ENCODE measurements at places on chromosomes 11 and 22.
A peak's percentile ranks its signal among the peaks of the same experiment; 100 is the strongest.

- DNase-seq, result no peak
Observed at GRCh38 chr11:2651054-2651617, 48.7 kb downstream of the KCNQ1OT1 start.

DNA sequence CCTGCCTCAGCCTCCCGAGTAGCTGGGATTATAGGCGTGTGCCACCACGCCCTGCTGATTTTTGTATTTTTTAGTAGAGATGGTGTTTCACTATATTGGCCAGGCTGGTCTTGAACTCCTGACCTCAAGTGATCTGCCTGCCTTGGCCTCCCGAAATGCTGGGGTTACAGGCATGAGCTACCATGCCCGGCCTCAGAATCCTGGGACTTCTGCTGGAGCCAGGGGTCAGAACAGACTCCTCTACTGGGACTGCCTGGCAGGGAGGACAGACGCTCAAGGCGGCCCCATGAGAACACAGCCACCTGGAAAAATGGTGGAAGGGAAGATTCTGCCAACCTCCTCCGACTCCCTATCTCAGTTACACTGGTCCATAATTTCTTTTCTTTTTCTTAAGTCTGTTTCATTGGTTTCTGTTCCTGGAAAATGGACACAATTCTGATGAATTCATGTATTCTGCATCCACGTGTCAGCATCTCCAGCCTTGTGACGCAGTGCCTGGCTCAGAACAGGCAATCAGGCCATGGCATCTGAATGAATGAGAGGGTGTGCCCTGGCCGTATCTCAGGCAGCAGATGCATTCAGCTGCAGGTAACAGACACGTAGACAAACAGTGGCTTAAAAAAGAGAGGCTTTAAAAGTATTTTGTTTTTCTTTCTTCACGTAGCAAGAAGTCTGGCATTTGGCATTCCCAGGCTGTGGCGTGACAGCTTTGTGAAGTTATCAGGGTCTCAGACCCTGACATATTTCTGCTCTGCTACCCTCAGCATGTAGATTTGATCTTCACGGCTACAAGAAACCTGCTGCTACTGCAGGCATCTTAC lies 4.8 kb downstream of the SMIM38 start:
- no peak for DNase-seq

- peak; percentile 82 for DNase-seq
Observed at GRCh38 chr22:36384766-36385481, 2.8 kb downstream of the MYH9 start.

DNA sequence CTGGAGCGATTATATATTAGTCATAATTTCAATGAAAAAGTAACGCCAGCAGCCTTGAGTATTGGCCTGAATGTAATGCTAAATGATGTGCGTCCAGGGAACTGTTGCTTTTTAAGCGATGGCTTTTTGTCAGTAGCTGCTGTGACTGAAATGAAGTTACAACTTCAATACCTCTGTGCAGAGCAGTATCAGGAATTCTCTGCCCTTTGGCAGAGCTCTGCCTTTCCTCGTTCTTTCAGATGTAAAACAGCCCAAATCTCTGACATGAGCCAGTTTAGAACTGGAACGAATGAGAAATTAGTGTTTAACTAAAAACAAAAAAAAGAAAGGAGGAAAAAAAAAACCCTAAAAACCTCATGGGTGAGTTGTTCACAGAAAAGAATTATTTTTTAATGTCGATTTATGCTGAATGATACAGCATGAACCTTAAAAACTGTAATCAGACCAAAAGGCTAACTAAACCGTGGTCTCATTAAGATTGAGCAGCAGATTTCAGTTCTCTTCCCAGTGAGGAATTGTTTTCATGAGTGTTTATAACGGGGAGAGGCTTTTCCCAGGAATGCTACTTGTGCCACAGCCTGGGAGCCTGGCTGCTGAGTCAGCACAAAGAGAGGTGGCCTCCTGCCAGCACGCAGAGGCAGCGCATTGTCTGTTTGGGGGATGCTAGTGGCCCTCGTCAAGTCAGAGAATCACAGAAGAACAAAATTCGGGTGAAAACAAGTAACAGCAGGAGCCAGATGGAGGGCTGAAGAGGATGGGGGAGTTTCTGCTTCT lies 146.2 kb upstream of the RASSF10 start:
- no peak for DNase-seq

GRCh38 chr11:69915151-69915500 lies 95.9 kb upstream of the FGF3 start:
- no peak for DNase-seq

GRCh38 chr11:17734986-17735817 lies 621 bp downstream of the KCNC1 start:
- DNase-seq, result peak; percentile 94

DNA sequence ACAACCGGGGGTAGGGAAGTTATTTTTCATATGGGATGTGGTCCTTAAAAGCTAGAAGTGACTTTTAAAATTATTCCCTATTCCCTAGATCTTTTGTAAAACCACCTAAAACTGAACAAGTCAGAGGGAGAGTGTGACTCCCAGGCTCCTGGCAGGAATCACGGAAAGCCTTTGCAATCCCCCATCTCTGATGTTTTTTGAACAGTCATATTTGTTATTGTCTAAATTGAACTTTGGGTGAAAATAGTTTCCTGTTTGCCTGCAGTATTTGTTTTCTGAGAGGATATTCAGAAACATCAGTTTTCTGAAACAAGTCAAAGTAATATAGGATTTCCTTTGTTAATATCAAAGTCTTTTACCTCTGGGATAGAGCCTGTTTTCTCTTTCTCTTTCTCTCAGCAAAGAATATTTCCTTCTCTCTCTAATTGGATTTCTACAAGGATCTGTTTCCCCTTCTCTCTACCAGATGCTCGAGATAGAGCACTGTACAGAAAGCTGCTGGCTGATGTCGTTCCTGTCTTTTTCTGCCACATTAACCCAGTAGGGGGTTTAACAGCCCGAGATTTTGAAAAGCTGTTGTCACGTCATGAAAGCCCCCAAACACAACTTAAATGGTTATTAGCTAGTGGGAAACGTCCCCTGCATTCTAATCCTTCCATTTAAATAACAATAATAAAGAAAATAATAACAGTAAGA lies 132.2 kb upstream of the PITPNB start:
- no peak for DNase-seq

- DNase-seq, result peak; percentile 90
Observed at GRCh38 chr11:124920870-124921609, 2.0 kb downstream of the HEPN1 start.

DNA sequence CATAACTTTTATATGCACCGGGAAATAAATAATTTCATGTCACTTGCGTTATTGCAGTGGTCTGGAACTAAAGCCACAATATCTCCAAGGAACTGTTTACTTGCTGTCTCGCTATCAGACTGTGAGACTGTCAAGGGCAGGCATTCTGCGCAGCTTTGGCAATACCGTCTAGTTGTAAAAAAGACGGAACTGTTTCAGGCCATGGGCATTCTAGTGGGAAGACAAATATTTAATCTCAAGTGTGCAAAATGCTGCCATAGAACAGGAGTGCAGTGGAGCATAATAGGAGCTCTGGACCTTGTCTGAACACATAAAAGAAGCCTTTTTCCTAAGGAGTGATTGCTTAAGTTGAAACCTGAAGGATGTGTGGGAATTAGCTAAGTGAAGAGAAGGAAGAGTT lies 53.8 kb downstream of the PACS1 start:
- DNase-seq, result no peak

GRCh38 chr11:19970944-19971343 lies 189.3 kb downstream of the DBX1 start:
- DNase-seq, result no peak

All from H7 (cell line).